CD4-positive, alpha-beta T cell treated with Interleukin-4 for 4 hours (primary cell): ENCODE measurements at places on chromosomes 7 and 10.

GRCh38 chr10:60968504-60968903 is 24.5 kb upstream of the RHOBTB1 start:
- DNase-seq, result no peak

DNA sequence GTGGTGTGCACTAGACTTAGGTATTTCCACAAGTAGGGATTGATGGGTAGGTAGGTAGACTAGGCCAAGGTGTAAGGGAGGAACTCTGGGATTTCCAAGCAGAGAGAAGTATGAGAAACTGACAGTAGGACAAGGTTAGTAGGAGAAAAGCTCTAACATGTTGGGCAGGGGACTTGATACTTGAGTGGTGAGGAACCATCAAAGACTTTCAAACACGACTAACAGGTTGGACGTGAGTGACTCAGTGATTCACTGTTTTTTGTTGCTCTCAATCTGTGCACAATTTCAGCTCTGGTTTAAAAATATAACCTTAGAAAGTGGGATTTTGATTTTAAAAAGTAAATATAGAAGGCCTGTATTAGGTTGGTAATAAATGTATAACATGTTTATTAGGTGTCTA is 44.4 kb downstream of the KLHDC10 start:
- DNase-seq, result no peak

DNA sequence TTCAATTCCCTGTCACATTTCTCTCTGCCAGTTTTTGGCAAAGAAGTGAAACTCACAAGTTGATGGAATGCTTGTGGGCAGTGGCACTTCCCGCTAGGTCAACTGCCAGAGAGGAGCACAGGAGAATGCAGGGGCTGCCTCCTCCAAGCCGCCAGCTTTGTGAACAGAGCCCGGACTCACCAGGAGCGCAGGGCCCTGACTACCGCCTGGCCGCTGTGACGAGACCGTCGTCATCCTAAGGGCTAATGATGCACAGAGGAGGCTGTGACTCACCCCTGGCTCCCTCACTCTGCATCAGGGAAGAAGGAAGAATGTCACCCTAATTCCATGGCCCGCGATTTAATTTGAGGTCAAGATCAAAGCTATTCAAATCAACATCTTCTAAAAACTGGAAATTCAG is 123.9 kb downstream of the TAX1BP1 start:
- DNase-seq, result no peak

DNA sequence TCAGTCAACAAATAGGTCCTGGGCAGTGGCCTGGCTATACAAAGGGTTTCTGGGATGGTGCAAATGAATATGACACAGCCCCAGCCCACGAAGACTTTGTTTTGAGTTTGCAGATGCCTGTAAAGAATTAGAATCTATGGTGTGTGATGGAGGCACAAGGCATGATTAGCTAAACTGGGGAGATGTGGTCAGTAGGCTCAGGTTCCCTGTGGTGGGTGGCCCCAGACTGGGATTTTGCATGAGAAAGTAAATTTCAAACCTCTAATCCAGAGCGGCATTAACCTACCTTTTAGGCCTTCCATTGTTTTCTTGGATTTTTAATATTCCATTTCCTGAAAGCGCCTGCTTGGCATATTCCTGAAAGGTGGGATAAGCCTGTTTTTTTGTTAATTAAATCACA is 6.4 kb upstream of the CPA5 start:
- DNase-seq, result no peak

- DNase-seq, result no peak
These were observed 189.1 kb downstream of the LRRTM3 start for GRCh38 chr10:67114945-67115344.

DNA sequence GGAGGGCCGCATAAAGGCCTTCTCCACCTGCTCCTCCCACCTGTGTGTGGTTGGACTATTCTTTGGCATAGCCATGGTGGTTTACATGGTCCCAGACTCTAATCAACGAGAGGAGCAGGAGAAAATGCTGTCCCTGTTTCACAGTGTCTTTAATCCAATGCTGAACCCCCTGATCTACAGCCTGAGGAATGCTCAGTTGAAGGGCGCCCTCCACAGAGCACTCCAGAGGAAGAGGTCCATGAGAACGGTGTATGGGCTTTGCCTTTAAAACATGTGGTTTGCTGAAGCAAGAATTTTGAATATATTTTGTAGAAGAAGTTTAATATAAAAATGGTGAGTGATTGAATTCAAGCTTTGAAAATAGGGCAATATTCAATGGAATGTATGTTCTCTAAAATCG is 889 bp downstream of the OR2A2 start:
- no peak for DNase-seq

DNA sequence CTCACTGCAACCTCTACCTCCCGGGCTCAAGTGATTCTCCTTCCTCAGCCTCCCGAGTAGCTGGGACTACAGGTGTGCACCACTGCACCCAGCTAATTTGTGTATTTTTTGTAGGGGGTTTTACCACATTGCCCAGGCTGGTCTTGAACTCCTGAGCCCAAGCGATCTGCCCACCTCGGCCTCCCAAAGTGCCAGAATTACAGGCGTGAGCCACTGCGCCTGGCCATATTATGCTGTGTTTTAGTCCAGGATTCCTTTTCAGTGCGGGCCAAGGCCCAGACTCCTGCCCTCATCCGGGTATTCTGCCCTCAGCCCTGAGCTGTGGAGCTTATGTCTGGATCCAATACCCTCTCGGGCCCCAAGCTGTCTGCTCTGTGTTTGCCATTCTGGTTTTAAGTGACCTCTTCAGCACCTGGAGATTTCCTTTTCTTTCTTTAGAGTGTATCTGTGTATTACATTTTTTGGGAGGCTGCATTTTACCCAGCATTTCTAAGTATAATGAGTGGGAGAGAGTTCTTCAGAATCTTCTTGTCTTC is 114.9 kb downstream of the BUB3 start:
- DNase-seq, result no peak
